Colonic mucosa (tissue), 4 donors: ENCODE measurements at places on chromosomes 12 and 14. TPM values are rescaled to one million over a fixed set of nuclear protein-coding genes. Genes with fewer than 3 reads are reported as not detected.
A peak's percentile ranks its signal among the peaks of the same experiment; 100 is the strongest.

DNA sequence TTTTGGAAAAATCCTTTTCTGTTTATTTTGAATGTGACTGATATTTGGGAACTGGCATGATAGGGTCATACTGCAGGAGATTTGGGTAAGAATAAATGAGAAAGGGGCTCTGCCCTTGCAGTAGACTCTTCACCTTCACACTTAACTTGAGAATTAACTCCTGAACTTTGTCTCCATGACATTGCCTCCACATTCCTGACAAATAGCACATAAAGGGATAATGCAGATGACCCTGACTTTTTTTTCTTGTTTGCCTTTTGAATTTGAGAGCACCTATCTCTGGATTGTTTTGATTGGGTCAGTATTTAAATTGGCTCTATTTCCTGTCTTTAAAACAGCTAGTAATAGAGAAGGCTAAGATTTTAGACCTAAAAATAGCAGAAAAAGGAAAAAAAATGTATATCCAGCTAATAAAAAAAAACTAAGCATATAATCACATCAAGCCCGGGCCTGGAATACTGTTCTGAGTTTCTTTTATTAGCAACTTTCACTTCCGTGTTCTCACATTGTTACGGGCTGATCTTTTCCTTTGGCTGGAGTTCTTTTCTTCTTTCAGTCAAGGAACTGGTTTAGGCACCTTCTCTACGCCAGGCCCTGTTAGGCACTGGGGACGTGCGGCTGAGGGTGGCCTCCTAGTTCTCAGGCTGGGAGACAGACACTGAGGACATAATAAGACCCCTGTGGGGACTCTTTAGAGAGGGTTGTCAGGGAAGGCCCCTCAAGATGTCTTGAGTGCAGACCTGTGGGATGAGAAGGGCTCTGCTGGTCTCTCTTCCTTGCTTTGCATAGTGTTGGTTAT, 53.1 kb upstream of the GNPNAT1 start:
- no peak for DNase-seq

- no peak for DNase-seq
These were observed 246.9 kb downstream of the DPF3 start for GRCh38 chr14:72646861-72647528.

DNA sequence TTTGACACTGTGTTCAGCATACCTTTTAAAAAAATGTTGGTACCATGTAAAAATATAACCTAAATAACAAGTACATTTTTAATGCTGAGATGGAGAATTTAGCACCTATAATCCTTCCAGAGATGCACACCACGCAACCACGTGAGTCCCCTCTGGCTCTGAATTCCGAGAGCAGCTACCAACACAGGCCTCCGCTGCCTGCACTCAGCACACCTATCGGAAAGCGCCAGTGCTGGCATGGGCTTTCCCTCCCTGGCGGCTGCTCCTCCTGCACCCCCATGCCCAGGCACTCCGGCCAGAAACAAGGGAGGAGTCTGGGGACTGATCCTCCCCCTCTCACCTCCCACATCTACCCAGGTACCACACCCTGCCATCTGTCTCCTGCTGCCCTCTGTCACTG, 47.0 kb downstream of the ITPK1 start:
- no peak for DNase-seq

- DNase-seq = no peak
These were observed 24.6 kb downstream of the NIN start for GRCh38 chr14:50806241-50806933.

DNA sequence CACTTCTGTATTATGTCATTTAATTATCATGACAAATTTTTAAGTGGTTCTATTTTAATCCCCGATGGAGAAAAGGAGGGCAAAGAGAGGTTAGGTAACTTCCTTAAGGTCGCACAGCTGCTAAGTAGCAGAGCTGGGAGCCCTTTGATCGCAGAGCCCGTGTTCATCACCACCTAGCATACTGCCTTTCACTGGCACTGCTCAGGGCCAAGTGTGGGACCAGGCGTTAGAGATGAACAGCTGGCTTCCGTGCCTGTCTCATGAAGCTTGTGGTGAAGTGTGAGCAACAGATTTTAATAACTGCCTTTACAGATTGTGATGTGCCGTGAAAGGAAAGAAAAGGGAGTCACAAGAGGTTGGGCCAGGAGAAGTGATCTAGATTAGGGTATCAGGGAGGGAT, 273.6 kb downstream of the AKAP6 start:
- no peak for DNase-seq

GRCh38 chr12:124967016-124967739, 21.8 kb downstream of the DHX37 start:
- DNase-seq = no peak

DNA sequence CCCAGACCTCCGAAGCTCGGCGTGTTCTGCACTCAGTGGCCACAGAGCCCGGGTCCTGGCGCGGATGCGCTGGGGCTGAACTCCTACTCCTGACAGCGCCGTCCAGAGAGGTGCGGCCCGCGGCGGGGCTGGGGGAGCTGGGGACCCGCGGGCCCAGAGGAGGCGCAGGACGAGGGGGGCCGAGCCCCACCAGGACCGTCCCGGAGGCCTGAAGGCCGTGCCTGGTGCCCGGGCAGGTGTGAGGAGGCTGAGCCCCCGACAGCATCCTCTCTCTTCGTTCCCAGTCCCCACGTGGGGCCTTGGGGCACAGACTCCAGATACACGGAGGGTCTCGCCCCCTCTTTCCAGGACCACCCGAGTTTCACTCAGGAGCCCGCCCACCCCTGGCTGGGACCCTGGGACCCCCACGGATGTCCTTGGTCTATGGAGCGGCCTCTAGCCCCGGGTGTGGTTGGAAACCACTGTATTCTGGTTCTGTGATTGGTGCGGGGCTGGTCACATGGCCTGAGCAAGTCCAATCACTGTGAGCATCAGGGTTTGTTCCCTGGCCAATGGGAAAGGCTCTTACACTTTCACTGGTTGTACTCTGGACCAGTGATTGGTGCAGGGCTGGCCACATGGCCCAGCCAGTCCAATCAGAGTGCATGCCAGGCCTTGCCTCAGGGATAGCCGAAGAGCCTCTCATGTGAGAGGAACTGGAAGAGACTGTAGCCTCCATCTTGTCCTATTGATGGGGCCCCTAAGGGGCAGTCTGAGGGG, 217.6 kb upstream of the SFSWAP start:
- no peak for DNase-seq

DNA sequence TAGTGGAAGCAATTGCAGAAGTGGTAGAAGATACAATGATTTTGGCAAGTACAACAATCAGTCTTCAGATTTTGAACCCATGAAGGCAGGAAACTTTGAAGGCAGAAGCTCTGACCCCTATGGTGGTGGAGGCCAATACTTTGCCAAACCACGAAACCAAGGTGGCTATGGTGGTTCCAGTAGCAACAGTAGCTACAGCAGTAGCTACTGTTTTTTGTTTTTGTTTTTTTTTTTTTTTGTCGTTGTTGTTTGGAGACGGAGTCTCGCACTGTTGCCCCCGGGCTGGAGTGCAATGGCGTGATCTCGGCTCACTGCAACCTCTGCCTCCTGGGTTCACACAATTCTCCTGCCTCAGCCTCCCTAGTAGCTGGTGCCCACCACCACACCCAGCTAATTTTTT, 47.4 kb downstream of the IFNG-AS1 start:
- no peak for DNase-seq

GRCh38 chr14:39107591-39107996, 4.6 kb upstream of the SEC23A start:
- DNase-seq = no peak

DNA sequence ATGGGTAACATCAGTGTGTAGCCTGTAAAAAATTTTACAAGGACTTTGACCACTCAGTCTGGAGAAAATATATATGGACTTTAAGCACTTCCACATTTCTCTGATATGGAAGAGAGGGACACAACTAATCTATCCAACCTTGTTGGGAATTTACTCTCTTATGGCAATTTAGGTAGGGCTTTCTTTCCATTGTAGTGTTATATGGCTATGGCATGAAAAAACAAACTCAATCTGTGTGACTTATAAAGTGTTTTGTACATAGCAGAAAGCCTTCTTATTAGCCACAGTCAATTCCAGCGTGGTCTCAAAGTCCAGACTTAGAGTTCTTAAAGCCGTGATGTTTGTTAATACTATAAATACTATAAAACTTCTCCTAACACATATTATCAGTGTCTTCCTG, 98.3 kb downstream of the NOVA1 start:
- no peak for DNase-seq

GRCh38 chr14:20180486-20180885, 10.2 kb upstream of the OR11G2 start:
- no peak for DNase-seq

- DNase-seq = no peak
These were observed 13.1 kb upstream of the CIPC start for GRCh38 chr14:77084985-77085384.

GRCh38 chr14:39860596-39861228, 428.5 kb upstream of the FBXO33 start:
- no peak for DNase-seq

- no peak for DNase-seq
These were observed 43.1 kb downstream of the STX2 start for GRCh38 chr12:130795906-130796305.

- DNase-seq = no peak
These were observed 58.5 kb downstream of the WNK1 start for GRCh38 chr12:810671-811415.

DNA sequence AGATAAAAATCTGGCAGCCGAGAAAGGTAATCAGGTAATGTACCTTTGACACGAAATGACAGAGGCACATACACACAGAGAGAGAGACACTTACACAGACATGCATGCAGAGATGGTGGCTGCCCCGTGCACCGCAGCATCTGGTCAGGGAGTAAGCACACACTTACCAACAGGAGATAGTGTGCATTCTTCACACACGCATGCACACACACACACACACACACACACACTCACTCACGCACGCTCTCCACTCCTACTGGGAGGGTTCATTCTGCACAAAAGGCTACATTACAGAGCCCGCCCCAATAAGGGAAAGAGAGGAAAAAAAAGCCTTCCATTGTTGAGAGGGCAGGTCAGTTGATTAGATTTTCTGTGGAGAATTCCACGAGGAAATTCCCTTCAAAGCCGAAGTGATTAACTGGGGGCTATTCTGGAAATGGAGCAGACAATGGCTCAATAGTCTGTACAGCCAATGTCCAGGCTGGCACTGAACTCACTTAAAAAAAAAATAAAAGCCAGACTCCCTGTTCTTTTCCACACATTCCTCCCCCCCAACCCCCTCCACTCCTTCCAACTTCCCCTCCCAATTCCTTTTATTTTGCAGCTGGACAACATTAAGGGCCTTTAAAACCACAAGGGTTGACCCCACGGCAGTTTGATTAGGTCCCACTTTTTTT, 1.4 kb upstream of the SOX5 start:
- DNase-seq = no peak

- no peak for DNase-seq
These were observed 103.0 kb downstream of the PEBP1 start for GRCh38 chr12:118238888-118239287.

DNA sequence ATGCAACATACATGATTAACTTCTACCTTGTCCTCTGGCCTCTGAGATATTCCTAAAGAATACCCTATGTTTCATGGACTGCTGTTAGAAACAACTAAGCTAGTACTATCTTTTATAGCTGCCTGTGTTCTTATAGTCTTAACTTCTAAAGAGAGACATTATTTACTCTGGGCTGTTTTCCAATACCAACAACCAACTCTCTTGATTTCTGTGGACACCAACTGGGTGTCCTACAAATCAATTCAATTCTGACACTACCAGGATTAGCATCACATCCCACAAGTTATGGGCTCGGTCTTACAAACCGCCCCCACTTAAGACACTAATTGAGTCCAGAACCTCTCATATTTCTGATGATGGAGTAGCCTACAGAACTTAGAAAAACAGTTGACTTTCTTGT, 8.3 kb downstream of the XPOT start:
- no peak for DNase-seq

DNA sequence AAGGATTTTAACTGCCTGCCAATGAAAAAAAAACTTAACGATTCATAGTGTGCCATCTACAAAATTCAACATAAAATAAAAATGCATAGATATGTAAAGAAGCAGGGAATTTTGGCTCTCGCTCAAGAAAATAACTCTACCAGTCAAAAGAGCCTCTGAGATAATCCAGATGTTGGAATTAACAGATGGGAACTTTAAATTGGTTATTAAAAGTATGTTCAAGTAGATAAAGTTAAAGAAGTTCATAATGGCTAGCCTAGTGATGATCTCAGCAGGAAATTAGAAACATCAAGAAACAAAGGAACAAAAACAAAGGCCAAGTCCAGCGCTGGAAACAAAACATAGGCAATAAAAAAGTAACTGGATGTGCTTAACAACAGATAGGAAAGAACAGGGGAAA, 23.1 kb downstream of the PIK3C2G start:
- DNase-seq = no peak

DNA sequence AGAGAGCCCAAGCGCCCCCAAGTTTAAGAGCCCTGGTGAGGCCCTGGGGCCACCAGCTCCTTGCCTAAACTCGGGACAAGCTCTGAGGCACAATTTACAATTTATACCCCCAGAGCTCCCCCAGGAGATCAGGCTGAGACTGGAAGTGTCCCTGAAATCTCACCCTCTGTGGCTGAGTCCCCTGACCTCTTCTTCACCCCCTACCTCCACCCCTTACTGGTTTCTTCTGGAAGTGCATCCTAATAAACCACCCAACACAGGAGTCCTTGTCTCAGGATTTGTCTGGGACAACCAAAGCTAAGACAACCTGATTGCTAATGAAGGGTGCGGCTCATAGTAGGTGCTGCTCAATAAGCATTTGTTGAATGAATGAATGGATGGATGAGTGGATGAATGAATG, 206.4 kb downstream of the BCL11B start:
- peak; percentile 3 for DNase-seq

GRCh38 chr12:52436828-52437474, 2.8 kb upstream of the KRT75 start:
- DNase-seq = peak; percentile 36

Gene BCL2L14
- 68.3 TPM for total RNA-seq

Gene SERPINA9
- not detected for total RNA-seq

Gene DPY19L2
- total RNA-seq = 1.9 TPM

Gene GPR84
- total RNA-seq = not detected

Gene NEUROD4
- total RNA-seq = not detected

Gene MANSC1
- 63.6 TPM for total RNA-seq

Gene PTPRB
- 17.3 TPM for total RNA-seq

Gene MGAT4C
- 0.05 TPM for total RNA-seq

Gene DHRS2
- total RNA-seq = 2.1 TPM

Gene SMIM41
- total RNA-seq = 0.30 TPM

Gene TMEM30B
- 77.1 TPM for total RNA-seq
